CMK (cell line): ENCODE measurements at places on chromosomes 7 and 10.
A peak's percentile ranks its signal among the peaks of the same experiment; 100 is the strongest.

DNA sequence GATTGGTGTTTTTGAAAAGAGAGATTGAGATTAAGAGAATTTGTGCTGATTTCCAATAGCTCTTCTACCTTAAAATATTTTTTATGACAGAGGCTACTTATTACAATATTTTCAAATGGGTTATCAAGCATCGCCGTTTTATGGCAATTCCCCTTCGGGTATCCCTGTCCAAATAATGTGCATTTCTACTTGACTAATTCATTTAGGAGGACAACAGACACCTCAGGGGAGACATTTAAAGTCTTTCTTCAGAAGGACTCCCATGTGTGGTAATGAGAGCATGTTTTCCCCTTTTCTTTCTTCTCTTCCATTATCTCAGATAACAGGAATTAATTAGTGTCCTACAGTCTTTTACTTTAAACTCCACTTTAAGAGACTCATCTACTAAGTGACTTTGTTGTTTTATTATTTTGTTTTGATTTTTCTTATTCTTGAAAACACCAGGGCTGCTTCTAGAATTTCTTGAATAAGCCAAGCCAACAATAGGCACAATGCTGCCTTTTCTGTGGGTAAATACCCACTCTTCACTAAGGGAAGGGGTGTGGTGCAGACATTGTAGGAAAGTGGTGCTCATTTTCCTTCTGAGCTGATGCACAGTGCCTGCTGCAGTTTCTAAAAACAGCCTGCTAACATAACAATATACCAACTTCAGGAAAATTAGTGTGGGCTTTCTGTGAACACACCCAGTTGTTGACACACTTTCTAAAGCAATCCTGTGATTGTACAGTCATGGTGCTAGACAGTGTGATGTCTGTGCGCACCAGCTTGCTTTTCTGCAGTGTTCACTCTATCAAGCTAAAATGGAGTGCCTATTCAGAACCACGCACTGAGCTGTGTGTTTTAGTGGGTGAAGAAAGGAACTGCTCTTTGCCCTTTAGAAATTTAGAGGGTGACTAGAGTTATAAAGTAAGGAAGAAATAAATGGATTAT is 597.7 kb downstream of the NRG3 start:
- DNase-seq: no peak

DNA sequence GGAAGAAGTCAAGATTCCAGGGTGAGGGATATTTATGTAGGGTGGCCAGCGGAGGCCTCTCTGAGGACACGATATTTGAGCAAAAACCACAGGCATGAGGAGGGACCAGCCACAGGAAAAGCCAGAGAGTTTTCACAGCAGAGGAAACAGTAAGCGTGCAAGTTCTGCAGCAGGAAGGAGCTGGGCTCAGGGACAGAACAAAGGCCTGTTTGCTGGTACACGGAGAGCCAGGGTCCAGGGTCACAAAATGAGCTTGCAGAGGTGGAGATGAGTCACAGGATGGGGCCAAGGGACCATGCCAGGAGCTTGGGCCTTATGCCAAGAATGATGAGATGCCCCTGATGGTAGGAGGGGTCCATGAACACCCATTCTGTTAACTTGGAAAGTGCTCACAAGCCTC is 283.5 kb downstream of the PLXNA4 start:
- no peak for DNase-seq

DNA sequence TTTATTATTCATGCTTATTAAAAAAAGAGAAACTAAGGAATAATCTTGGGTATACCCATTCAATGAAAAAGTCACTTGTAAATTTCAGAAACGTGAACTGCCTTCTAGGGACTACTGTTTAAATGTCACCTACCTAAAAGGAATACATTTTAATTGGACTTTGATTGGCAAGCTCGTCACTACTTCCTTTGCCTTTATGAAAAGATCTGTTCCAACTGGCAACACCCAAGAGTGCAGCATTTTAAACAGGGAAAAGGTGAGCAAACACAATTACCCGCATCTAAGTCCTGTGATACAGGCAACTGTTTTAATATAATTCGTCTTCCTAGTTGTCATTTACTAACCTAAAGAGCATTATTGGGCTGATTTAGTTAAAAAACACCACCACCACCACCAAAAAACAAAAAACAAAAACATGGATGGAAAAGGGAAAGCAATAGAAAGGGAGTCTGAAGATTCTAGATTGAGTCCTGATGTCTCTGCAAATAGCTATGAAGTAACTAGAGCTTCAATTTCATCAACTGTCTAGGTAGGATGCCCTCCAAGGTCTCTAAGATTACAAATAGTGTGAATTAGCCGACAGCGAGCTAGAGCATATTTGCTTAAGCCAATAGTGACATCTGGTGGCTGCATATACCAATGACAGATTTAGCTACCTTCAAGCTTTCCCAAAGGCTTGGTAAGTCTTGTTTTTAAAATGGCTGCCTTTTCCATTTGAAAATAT is 33.8 kb upstream of the ICA1 start:
- peak; percentile 21 for DNase-seq

DNA sequence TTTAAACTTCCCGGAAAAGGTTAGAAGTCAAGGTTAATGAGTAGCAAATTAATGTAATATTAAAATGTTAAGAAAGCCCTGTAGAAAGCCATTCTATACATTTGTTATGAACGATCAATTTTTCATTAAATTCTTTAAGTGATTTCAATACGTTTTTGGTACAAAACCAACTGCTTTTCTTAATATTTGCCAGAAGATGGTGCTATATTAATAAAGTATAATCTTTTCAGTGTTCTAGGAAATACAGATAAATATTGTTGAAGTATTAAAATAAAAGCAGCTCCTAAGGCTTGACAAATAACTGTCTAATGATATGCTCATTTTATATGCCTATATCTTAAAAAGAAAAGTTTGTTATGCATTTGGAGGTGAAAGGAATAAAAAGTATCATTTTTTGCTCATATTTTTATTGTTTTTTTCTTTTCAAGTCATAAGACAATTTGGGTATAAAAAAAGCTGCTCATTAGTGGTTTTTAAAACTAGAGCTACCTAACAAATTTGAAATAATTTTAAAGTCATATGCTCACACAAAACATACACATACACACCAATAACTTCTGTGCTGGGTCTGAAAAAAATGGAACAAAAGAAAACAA is 130.3 kb upstream of the POT1 start:
- DNase-seq: no peak

DNA sequence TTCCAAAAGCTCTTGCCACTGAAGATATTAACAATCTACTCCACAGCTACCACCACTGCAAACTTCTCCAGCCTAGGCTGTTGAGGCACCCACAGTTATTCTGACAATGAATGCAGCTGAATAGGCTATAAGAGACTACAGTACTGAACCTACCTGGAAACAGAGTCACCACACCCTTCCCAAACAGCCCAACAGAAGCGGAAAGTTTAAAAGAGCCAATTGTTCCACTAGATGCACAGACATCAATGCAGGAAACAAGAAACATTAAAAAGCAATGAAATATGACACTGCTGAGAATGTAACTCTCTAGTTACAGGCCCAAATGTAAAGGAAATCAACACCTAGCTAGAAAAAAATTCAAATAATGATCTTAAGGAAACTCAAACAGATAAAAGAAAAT is 64.5 kb upstream of the PLA2G12B start:
- DNase-seq: no peak

GRCh38 chr10:78507510-78508160 is 474.0 kb downstream of the RPS24 start:
- DNase-seq: no peak

DNA sequence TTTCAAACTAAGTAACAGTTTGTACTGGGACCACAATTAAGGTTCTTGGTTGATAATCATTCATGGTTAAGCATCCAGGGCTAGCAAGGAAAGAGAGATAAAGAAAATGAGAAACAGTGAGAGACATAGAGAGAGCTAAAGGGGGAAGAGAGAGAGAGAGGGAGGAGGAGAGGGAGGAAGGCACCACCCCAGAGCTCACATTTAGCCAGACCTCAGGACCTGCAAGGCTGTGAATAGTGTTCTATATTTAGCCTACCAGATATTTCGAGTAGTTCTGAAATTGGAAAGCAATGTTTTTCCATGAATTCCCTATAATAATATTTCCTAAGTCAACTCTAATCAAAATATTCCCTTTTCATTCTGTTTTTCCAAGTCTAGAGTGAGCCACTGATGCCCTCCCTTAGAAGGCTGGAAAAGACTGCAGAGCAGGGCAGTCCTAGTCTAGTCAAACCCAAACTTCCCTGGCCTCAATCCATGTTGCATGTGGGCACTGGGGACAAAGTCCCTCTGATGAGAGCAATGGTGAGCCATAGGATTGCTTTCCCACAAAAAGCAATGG is 119.4 kb upstream of the INHBA start:
- no peak for DNase-seq

DNA sequence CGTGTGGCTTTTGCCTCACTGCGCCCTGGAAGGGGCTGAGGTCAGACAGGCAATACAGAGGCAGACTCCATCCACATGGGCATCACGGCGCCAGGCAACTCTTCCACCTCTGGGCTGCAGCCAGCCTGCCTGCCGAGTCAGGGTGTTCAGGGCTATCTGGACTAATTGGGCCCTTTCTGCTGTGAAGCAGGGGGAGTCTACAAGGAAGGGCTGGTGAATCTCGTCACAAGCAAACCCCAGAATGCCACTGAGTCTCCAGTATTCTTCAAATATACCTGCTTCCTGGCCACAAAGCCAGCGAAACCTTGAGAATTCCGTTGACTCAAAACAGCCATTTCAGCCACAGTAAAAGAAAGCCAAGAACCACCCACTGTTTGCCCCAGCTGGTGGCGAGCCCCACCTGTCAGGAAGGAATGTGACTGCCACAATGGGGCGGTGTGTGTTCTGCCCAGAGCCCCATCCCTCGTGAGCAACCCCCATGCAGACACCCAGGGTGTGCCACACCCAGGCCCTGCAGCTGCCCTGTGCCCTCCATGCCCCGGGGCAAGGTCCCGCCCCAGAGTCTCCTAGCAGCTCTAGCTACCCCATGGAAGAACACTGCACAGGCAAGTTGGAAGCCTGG is 117.3 kb downstream of the FAM53B start:
- no peak for DNase-seq

GRCh38 chr10:60778971-60779796 is 906 bp downstream of the CDK1 start:
- DNase-seq: no peak

- DNase-seq: no peak
Observed at GRCh38 chr10:62583876-62584615, 209.9 kb downstream of the ZNF365 start.
